ENCODE measurements at places on chromosomes 6 and 20. TPM values are rescaled to one million over a fixed set of nuclear protein-coding genes. Genes with fewer than 3 reads are reported as not detected.

- no peak for DNase-seq
Measured at GRCh38 chr6:46645265-46645664, 7.4 kb downstream of the CYP39A1 start.

- DNase-seq: no peak
Measured at GRCh38 chr20:884983-885952, 30.9 kb downstream of the ANGPT4 start.

DNA sequence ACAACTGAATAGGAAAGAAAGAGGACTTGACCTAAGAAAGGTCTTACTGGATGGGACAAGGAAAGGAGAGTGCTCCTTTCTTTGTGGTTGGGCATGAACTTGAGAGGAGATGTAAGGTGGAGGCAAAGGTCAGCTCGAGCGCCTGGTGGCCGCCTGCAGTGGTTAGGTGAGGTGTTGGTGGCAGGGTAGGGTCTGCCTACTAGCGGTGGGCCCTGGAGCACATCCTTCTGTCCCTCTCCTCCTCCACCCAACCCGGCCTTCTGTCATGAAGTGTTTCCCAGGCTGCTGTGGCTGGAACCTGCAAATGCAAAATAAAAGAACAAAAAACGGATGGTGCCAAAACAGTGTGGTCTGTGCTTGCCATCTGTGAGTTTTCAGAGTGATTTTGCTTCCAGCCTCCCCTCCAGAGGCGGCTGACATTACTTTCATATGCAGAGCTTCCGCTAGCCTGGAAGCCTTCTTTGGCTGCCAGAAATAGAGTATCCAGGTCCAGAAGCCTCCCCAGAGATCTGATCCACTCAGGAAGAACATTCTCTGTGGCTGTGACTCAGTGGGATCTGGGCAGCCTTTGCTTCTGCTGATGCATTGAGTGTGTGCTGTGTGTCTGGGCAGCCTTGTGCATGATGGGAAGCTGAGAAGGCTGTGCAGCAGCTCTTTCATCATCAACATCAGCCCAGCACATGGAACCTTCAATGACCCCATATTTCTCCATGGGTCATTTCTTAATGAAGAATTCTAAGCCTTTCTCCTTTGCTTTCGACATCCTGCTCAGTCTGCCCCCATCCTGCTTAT, 79.8 kb upstream of the FAM184A start:
- DNase-seq: peak; percentile 57

GRCh38 chr6:139597771-139598755, 223.6 kb upstream of the CITED2 start:
- DNase-seq: peak; percentile 58

GRCh38 chr6:112562301-112563231, 215.4 kb downstream of the RFPL4B start:
- DNase-seq: no peak

Gene NDUFAF5
- total RNA-seq: 14.1 TPM

Gene MRPL18
- 47.8 TPM for total RNA-seq

Gene SLC22A2
- total RNA-seq: not detected
